ENCODE measurements at places on chromosomes 5 and 9.

DNA sequence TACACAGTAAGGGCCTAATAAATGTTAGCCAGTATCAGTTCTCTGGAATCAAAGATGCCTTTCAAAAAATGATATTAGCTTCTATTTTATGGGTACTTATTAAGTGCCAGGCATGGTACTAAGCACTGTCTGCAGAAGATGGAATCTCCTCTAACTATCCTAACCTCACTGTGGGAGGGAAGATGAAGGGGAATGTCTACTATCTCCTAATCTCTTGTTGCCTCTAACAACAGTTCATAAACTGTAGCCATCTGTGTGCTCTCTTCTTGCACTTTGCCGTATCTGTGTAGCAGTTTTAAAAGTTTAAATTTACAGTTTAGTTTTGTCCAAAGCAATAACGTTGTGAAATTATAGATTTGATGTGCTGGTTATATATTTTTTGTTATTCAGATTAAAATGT lies 99.6 kb upstream of the CCDC112 start:
- no peak for DNase-seq

- no peak for DNase-seq
Observed at GRCh38 chr5:18932081-18932480, 1055.9 kb downstream of the CDH18 start.

- no peak for DNase-seq
Observed at GRCh38 chr9:111974092-111974681, 77.6 kb downstream of the UGCG start.

- DNase-seq, result no peak
Observed at GRCh38 chr9:74728176-74728575, 159.5 kb downstream of the TRPM6 start.
